ENCODE measurements at places on chromosomes 5 and 9.
A peak's percentile ranks its signal among the peaks of the same experiment; 100 is the strongest.

DNA sequence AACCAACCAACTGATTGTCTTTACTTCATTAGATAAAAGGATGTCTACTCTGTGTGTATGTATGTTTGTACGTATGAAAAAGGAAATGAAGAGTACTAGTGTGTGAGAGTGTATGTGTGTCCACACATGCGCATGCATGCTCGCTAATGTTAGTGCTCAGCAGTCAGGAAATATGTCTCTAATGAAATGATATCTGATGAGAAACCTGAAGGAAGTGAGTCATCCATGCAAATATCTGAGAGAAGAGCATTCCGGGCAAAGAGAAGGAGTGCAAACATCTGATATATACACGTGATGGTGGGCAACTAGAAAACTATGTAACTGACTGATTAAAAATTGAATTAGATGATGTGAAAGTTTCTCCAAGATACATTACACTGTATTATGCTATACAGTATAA lies 29.6 kb upstream of the UGCG start:
- DNase-seq = peak; percentile 43

DNA sequence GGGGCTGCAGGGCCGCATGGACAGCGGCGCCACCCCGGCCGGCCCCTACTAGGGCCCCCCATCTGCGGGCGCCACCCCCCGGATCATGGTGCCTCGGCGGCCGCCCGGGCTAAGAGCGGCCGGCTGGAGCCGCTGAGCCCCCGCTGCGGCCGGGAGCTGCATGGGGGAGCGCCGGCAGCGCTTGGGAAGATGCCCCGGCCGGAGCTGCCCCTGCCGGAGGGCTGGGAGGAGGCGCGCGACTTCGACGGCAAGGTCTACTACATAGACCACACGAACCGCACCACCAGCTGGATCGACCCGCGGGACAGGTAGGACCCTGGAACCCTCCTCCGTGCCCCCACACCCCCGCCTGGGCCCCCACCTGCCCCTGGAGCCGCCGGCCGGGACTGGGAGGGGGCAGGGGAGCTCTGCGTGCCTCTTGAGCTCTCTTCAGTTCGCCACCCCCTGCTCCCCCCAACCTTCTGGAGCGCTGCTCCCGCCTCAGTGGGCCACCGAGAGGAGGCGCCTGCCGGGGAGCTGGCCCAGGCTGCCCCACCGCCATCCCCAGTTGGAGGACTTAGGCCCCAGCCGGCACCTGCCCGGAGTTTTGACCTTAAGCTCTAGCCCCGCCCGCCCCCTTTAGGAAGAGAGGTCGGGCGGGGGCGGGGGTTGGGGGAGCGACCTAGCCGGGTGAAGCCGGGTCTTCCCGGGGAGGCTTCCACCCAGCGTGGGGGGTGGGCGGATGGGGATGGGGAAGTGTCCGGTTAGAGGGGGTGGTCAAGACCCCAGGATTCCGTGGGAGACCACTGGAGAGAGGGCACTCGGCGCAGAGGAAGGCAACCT lies 730 bp downstream of the WWC1 start:
- DNase-seq = no peak

GRCh38 chr9:79384091-79384490 lies 187.7 kb upstream of the TLE4 start:
- DNase-seq = no peak

- no peak for DNase-seq
These were observed 4.0 kb upstream of the ANKRD33B start for GRCh38 chr5:10559871-10560270.

DNA sequence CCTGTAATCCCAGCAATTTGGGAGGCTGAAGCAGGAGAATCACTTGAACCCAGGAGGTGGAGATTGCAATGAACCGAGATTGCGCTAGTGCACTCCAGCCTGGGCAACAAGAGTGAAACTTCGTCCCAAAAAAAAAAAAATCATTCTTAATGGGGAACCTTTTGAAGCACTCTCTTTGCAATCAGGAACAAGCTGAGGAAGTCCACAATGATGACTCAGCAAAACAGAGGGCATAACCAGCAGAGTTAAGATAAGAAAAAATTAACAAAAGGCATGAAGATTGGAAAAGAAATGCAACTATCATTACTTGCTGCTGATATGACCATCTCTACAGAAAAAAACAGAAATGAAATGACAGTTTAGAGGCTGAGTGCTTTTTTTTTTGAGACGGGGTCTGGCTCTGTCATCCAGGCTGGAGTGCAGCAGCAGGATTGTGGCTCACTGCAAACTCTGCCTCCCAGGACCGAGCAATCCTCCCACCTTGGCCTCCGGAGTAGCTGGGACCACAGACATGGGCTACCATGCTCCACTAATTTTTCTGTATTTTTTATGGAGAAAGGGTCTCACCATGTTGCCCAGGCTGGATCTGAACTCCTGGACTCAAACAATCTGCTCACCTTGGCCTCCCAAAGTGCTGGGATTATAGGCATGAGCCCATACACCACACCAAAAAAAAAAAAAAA lies 88.0 kb downstream of the FNBP1 start:
- peak; percentile 42 for DNase-seq

DNA sequence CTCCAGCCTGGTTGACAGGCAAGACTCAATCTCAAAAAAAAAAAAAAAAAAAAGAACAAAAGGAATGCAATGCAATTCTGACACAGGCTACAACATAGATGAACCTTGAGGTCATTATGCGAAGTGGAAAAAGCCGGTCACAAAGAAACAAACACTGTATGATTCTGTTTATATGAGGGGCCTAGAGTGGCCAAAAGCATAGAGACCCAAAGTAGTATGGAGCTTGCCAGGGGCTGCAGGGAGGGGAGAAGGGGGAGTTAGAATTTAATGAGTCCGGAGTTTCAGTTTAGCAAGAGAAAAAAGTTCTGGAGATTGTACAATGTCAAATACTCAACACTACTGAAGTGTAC lies 33.2 kb upstream of the ASS1 start:
- DNase-seq = no peak

DNA sequence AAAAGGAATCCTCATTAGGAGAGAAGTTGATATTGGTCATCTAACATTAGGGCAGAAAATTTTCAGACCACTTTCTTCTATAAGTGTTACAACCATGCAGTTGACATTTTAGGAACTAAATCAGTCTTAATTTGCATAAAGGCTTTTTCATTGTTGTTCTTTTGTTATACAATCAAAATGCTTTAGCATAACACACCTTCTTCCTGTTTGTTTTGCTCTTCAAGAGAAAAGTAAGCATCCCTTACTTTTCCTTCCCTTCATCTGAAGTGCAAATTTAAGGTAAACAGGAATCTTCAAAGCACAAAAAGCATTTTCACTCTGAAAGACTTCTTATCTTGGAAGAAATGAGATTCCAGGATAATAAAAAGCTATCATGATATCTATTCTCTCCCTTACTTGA lies 273.6 kb downstream of the PTPRD start:
- no peak for DNase-seq

DNA sequence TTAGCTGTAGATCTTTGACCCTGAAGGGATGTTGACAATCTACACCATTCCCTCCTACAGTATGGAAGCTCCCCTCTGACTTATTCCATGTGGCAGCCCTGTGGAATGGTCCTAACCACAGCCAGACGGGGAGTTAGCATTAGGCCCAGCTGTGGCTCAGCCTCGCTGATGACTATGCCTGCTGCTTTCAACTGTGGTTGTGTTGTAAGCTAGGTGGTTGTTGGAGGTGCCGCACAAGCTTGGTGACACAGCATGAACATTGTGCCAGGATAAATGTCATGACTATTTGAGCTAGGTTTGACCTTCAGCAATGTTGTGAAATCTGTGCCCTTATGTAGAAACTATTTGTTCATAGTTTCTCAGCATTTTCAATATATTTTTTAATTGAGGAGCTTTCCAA lies 40.6 kb downstream of the SGCD start:
- no peak for DNase-seq

DNA sequence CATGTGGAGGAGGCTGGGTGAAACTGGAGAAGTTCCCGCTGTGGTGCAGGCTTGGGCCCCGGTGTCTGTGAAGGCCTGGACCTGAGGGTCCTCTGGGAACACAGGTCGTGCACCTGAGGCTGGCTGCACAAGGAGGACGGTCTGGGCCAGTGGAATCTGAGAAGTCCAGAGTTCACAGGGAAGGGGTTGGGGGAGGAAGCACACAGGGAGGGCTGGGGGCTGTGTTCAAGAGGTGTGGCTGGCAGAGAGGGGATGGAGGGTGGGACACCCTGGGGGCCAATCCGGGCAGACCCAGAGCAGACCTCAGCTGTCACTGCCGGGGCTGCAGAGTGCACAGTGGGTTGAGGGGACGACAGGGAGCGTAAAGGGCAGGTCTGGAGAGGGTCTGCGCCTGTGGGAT lies 2.6 kb downstream of the SLC9A3 start:
- DNase-seq = no peak

All from CD4-positive, alpha-beta T cell treated with Interleukin-10 for 1 hour (primary cell).